Omental fat pad (tissue), 4 donors: ENCODE measurements at places on chromosomes 4 and X. TPM values are rescaled to one million over a fixed set of nuclear protein-coding genes. Genes with fewer than 3 reads are reported as not detected.

The HSFX2 gene
- not detected for total RNA-seq

The PDGFC gene
- 33.0 TPM for total RNA-seq

The CYTL1 gene
- total RNA-seq: 1.1 TPM

The NRK gene
- total RNA-seq: 1.1 TPM

The GRID2 gene
- total RNA-seq: not detected

The SLITRK4 gene
- 3.9 TPM for total RNA-seq

The VSIG4 gene
- total RNA-seq: 289 TPM

The MTTP gene
- not detected for total RNA-seq

The NUDT9 gene
- total RNA-seq: 27.5 TPM

The CLNK gene
- not detected for total RNA-seq

The CXorf66 gene
- total RNA-seq: not detected

The MRPL1 gene
- 19.1 TPM for total RNA-seq

DNA sequence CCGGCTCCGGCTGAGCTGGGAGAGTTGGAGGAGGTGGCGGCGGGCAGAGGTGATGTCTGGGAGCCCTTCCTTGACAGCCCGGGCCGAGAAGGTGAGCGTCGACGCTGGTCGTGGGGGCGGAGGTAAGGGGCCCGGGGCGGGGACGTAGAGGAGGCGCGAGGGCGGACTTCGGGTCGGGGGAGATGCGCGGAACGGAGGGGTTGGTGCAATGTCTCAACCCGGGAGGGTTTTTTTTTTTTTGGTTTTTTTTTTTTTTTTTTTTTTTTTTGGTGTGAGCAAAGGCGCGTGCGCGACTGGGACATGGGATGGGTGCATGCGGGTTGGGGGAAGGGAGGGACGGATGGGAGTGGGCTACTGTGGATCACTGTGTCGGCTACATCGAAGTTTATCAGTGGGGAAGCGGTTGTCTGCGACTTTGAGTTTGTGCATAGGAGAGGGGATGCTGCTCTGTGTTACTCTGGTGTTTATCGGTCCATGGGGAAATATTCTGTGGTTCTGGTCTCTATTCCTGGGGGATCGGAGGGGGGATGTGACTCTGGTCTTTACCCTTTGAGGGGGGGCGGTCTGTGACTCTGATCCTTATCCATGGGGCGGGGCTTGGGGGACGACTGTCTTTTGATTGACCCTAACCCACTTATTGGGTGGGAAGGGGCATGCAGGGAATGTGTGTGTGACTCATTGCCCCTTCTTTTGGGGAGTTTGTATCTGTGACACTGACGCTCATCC lies 537 bp downstream of the RBM10 start:
- no peak for DNase-seq

GRCh38 chr4:76083386-76083988 lies 9.0 kb downstream of the ART3 start:
- DNase-seq: no peak

DNA sequence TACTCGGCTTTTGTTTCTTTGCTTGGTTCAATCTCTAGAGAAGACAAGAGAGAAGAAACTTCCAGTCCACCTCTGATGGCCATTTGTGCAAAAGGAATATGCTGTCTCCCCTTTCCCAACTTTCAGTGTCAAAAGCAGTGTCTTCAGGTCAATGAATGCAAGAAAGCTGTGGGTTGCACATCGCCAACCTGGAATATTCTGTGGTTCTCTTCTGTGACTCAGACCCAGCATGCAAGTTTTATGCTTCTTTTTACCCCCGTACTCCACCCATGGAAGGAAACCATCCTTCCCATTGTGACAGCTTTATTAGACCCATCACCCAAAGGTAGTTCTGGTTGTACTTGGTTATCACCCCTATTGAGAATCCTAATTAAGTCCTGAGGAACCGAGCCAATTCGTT lies 135.6 kb upstream of the MBNL3 start:
- DNase-seq: no peak

DNA sequence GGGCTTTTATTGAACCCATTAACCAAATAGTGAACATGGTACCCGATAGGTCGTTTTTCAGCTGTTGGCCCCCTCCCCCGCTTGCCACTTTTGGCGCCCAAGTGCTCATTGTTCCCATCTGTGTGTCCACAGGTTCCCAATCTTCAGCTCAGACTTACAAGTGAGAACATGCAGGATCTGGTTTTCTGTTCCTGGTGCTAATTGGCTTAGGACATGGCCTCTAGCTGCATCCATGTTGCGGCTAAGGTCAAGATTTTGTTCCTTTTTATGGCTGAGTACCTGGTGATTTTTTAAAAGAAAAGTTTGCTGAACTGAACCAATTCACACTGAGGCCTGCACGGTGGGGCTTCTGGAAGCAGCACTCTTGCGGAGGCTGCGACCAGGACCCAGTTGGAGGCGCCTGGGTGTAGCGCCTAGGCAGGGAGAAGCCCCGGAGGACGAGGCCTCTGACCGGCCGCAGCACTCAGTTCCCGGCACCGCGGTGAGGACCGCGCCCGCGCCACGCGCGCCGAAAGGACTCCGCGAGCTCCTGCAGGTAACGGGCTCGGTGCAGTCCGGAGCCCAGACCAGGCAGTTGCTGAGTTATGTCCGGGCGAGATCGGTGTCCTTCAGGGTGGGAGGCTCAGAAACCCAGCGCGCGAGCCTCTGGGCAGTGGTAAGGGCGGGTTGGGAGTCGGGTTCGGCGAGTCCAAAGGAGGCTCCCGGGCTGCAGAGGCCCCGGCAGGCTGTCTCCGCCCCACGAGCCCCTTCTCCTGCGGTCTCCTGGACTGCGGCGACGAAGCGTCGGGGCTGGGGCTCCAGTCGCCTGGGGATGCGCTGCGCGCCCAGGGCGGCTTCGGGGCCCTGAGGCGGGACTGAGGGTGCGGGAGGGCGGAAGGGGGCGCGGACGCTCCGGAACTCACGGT lies 15.8 kb upstream of the SLC25A4 start:
- no peak for DNase-seq

DNA sequence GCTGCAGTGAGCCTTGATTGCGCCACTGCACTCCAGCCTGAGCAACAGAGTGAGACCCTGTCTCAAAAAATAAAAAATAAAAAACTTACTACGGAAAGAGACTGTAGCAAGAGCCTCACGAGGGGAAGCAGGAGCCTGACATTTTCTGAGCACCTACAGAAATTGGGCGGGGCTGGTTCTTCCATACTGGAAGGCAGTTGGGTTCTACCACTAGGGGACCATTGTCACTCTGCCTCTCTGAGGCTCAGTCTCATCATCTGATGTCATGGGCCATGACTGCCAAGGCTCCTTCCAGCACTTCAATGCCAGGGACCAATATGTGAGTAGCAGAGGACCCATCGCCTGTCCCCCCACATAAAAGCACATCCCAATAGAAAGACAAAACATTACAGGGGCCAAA lies 8.2 kb downstream of the SH3KBP1 start:
- DNase-seq: no peak

DNA sequence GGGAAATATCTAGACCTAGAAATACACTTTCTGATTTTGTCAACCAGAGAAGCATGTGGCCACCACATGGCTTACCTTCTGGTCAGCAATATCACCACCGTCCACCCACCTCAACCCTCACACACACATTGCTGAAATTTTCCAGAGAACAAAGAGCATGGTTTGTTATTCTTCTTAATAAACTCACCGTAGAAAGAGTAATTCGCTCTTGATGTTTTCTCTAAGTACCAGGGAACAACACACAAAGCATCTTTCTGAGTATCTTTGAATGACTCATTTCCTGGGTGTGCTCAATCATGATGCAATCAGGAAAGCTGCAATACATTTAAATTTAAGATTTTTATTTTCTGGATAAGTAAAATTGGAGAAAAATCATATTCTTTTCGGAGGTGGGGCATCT lies 24.7 kb upstream of the LRAT start:
- no peak for DNase-seq

GRCh38 chr4:57866468-57867171 lies 756.4 kb upstream of the IGFBP7 start:
- no peak for DNase-seq

GRCh38 chr4:6605114-6605513 lies 30.1 kb downstream of the MAN2B2 start:
- DNase-seq: no peak

- no peak for DNase-seq
Measured at GRCh38 chr4:128355305-128355704, 67.7 kb upstream of the PGRMC2 start.

DNA sequence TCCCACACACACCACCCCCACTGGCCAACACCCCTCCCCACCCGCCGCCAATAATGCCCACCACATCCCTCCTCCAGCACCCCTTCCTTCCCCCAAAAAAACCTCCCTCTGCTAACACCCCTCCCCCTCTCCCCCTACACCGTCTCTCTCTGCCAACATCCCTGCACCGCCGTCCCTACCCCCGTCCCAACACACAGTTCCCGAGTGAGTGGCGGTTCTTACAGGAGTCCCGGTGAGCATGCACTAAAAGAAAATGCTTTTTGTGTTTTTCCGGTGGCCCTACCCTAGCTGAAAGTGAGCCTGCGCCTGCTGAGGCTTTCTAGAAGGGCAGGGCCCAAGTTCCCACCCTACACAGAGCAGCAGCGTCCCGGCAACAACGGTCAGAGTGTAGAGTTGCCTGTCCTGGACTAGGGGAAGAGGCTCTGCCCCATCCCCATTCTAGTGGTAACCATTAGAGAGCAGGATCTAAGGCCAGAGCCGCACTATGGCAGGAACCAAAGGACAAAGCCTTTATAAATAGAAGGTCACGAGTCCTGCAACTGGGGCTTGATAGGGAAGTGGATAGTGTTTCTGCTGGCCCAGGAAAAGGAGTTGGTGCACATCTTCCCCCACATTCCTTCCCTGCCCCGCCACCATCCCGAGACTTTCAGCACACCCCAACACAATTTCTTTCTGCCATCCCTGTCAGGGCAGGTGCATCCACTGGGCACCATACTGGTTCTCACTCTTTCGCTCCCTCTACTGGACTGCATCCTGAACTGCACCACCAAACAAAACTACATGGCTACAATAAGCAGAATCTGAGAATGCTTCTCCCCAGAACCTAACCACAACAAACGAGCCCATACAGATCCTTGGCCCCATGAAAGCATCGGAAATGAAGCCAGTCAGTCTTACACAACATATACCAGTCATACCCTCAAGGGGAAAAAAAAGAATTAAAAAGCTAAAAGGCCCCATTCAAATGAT lies 78.1 kb upstream of the PAGE3 start:
- DNase-seq: no peak

DNA sequence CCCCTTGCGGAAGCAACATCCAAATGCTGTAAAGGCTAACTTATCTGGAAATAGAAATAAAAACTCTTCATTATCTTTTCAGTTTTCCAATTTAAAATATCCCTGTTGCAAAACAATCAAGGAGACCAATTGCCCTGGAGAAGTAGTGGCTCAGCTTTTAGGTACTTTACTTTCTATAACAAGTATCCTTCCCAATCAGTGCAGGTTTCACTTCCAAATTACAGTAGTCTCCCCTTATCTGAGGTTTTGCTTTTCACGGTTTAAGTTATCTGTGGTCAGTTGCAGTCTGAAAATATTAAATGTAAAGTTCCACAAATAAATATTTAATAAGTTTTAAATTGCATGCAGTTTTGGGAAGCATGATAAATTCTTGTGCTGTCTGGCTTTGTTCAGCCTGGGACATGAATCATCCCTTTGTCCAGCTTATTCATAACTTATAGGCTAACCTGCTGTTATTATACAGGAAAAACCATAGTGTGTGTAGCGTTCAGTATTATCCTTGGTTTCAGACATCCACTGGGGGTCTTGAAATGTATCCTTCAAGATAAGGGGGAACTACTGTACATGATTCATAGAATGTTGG lies 973.1 kb upstream of the GRID2 start:
- DNase-seq: no peak

- DNase-seq: no peak
Measured at GRCh38 chr4:108118505-108118904, 50.2 kb downstream of the LEF1 start.

- DNase-seq: no peak
Measured at GRCh38 chrX:112766774-112767173, 73.9 kb downstream of the AMOT start.

GRCh38 chr4:132642016-132642817 lies 506.9 kb upstream of the PCDH10 start:
- DNase-seq: no peak

- DNase-seq: no peak
Measured at GRCh38 chr4:149784018-149784417, 31.6 kb downstream of the IQCM start.

GRCh38 chrX:148815218-148815961 lies 315.0 kb downstream of the AFF2 start:
- no peak for DNase-seq

- DNase-seq: no peak
Measured at GRCh38 chr4:155572106-155572703, 94.4 kb upstream of the GUCY1A1 start.
